Chondrocyte (in vitro differentiated cells): ENCODE measurements at places on chromosomes 3 and 15.

GRCh38 chr3:131020122-131020693, 6.4 kb downstream of the ASTE1 start:
- DNase-seq = no peak

DNA sequence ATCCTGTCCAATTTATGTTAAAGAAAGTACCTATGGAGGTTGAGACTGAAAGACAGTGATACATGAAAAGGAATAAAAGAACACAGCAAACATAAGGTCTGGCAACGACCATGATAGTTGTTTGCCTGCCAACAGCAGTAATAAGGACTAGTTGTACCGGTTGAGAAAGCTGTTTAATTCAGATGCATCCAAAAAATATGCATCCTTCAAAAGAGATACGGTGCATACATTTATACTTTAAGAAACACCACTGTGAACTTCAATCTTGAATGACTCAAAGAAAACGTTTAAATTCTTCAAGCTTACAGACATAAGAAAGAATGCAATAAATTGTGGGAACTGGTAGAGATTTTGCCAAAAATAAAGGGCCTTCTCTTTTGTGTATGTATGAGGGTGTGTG, 492.1 kb downstream of the NLGN1 start:
- DNase-seq = no peak

- DNase-seq = peak; percentile 97
These were observed 45.0 kb downstream of the TNK2 start for GRCh38 chr3:195863121-195864061.

- DNase-seq = no peak
These were observed 9.7 kb upstream of the EIF1B start for GRCh38 chr3:40299721-40300335.

GRCh38 chr3:190696777-190697501, 165.6 kb downstream of the GMNC start:
- no peak for DNase-seq

DNA sequence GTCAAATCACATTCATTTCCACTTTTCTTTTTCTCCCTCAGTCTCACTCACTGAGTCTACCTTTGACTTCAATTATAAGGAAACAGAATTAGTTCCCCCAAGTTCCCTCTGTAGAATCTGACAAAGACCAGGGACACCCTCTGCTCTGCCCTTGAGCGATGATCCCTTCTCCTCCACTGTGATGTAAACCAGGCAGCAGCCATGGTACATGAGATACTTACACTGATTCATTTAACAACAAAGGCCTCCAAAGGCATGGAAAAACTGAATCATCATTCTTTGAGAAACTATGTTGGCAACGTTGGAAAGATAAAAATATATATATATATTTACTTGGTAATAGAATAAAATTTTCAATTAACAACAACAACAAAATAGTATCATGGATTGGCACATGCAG, 84.1 kb downstream of the P3H2 start:
- DNase-seq = no peak

- DNase-seq = no peak
These were observed 105.7 kb downstream of the CORO2B start for GRCh38 chr15:68684476-68684875.

DNA sequence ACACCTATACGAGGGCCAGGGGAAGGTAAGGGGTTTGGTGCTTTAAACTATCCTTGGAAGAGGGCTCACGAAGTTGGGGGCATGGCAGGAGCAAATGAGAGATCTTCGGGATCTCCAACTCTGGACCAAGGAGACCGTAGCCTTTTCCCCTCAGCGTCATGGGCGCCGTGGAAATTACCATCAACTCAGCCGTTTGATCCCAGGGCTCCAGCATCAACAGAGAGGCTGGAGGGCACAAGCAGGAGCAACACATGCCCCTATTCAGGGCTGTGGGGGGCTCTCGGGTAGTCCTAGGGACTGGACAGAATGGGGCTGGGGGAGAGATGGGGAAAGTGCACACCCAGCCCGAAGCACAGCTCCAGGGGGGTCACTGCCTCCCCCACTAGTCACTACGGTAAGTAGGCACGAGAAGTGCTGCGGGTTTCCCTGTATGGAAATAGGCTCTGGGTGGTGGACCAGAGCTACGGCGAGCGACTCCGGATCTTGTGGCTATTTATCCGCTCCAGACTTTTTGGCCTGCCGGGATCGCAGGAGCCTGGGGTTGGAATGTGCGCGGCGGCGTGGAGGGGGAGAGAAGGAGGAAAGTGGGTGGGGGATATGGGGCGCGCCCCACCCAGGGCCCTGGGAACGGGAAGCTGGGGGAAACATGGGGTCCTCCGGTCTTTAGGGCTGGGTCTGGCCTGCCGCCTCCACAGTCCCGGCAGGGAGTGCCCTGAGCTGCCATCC, 539 bp upstream of the LAMB2 start:
- no peak for DNase-seq

DNA sequence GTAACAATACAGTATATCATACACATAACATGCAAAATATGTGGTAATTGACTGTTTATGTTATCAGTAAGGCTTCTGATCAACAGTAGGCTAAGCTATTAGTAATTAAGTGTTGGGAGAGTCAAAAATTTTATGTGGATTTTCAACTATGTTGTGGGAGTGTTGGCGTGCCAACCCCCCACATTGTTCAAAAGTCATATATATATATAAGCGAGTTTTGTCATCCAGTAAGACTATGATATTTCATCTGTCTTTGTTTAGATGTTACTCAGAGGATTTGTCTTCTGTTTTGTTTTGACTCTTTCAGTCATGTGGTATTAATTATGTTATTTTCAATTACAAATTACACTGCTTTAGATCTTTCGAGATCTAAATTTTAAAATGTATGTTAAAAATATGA, 51.0 kb upstream of the RAP2B start:
- no peak for DNase-seq
